Fibroblast of skin of back (primary cell): ENCODE measurements at places on chromosomes 5 and 9.

GRCh38 chr5:5331848-5332247 is 90.6 kb upstream of the ICE1 start:
- DNase-seq = no peak

DNA sequence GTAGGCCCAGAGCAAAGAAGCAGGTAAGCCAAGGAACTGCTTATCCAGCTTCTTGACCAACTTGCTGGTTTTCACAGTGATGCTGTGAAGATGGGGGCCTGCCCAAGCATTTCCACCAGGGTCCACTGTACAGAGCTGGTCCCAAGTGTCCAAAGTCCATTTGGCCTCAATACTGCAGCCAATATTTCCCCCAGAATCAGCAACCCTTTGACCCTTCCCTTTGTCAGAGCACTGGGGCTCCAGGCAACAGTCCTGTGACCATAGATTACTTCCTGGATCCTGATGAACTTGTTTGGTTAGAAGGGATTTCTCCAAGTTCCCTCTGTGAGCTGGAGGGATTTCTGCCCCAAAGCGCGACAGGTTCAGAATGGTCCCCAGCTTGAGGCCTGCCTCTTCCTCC is 26.3 kb downstream of the FAXDC2 start:
- DNase-seq = no peak

DNA sequence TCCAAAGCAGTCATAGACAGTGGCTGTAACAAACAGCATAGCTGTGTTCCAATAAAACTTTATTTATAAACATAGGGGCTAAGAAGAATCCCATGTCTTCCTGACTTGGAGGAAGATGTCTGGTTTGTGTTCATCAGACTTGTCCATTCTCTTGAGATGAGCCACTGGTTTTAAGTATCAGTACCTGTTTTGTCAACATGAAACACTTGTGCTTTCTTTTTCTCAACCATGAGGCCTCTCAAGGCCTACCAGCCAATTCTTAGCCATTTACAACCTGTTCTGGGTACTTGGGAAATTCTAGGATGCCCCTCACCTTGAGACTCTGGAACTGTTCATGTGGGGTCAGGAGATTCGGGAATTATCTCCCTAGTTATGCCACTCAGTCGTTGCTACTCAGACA is 154.3 kb upstream of the PPP1R2B start:
- no peak for DNase-seq

DNA sequence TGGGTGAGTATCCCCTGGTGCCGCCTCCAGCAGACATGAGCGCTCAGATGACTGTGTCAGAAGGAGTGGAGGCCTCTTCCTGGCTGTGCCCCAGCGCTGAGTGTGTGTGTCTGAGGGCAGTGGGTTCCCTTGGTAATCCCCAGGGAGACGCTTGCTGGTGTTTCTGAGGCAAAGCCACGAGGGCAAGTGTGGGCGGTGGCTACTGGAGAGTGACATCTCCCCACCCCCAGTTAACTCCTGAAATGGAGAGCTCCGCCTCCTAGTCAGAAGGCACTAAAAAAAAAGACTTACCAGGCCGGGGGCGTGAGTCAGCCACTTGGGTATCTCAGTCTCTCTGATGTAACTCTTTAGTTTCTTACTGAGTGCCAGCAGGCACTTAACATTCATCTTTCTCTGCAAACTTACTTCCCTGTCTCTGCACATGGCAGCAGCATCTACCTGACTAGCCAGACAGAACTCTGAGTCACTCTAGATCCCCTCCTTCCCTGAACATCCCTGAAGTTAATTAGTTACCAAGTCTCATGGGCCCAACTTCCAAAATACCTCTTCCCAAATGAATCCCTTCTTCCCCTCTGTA is 19.3 kb downstream of the ORM2 start:
- DNase-seq = peak; percentile 99

DNA sequence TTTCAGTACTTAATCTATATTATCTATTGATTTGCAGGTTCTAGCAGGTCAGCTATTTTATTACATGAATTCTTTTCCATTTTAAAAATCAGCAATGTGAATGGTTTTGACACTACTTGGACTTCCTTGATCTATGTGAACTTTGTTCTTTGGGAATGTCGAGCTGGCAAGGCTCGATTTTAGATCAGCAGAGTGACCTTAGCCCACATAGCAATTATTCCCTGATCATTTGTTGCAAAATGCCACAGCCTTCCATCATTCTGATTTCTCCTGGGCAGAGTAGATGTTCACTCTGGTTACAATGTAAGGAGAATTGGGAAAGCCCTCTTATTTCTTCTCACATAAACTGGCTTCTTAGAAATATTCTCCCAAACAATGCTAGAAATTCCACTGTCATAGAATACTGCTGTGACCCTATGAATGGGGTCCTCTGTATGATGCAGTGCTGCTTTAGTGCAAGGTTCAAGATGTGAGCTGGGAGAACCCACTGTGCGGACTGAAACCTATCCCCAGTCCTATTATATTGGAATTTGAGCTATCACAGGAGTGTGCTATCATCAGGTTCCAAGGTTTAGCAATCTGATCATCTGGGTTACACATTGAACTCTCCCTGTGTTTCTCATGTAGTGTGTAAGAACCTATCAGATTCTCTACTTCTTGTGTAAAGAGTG is 15.7 kb upstream of the GDA start:
- DNase-seq = no peak

GRCh38 chr5:28580616-28581015 is 1542.2 kb upstream of the CDH9 start:
- peak; percentile 91 for DNase-seq

- DNase-seq = no peak
Measured at GRCh38 chr9:120507936-120508510, 71.9 kb downstream of the CDK5RAP2 start.

GRCh38 chr9:69431203-69431602 is 106.2 kb downstream of the ENTREP1 start:
- no peak for DNase-seq

DNA sequence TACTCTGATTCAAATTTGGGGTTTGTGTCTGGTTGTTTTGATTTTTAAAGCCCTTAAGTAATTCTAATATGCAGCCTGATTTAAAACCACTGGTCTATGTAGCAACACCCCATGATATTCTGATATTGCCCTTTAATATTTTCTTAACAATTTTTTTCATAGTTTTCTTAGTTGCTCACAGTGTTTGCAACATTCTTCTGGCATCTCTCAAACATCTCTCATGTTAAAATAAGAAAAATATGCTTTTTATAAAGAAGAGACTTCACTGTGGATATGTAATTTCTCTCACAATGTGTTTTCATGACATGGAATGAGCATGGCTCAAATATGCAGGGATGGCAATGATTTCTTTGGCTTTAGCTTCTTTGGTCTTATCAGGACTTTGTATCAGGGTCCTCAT is 183.7 kb downstream of the TAF11L14 start:
- peak; percentile 85 for DNase-seq

- no peak for DNase-seq
Measured at GRCh38 chr9:82989929-82990328, 73.0 kb downstream of the RASEF start.

- no peak for DNase-seq
Measured at GRCh38 chr9:92158097-92158601, 42.9 kb upstream of the SPTLC1 start.

DNA sequence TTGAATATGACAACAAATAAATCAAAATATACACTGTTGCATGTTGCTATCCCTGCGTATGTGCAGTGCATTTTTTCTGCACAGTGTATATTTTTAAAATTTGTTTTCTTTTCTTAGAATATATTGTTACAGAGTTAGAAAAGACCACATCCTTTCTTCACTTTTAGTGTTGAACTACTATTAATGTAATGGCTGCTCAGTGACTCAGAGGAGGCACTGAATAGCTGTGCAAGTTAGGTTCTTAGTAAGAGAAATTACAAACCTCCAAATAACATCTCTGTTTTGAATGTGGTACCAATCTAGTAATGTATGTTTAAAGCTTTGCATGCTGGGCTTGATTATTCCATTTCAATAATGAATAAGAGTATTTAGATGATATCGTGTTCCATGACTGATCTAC is 208.9 kb upstream of the PRR16 start:
- DNase-seq = peak; percentile 9

DNA sequence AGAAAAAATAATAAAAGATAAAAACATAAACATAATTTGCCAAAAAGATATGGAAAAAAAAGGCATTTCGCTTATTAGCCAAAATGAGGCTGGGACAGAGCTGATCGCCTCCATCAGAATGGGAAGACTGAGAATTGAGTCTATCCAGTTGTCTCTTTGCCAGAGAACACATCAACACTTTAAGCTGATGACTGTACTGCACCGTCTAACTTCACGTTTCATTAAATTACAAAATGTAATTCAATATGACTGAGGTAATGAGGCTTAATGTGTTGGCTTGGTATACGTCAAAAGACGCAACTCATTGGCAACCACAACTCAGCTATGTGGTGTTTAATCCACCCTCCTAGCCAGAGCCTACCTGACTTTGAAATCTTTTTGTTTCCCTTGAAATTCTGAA is 462.7 kb upstream of the CD180 start:
- DNase-seq = no peak

DNA sequence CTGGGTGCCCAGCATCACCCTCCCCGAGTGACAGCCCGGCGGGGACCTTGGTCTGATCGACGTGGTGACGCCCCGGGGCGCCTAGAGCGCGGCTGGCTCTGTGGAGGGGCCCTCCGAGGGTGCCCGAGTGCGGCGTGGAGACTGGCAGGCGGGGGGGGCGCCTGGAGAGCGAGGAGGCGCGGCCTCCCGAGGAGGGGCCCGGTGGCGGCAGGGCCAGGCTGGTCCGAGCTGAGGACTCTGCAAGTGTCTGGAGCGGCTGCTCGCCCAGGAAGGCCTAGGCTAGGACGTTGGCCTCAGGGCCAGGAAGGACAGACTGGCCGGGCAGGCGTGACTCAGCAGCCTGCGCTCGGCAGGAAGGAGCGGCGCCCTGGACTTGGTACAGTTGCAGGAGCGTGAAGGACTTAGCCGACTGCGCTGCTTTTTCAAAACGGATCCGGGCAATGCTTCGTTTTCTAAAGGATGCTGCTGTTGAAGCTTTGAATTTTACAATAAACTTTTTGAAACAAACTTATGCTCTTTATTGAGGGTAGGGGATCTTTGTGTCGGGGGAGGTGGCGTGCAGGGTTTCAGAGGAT is 1.3 kb downstream of the GADD45G start:
- DNase-seq = peak; percentile 53

- DNase-seq = no peak
Measured at GRCh38 chr9:137298401-137299202, 3.5 kb downstream of the NRARP start.

DNA sequence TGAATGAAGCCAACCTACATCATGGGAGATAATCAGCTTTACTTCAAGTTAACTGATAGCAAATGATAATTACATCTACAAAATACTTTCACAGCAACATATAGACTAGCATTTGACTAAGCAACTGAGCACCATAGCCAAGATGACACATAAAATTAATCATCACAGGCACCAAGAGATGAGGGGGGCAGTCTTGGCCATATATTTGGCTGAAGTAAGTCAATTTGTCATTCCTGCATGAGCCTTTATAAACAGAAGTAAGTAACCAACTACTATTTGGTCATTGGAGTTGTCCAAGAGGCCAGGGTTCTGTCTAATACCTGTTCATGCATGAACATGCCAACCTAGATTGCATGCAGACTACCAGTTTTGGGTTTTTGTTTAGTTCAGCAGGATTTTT is 53.6 kb downstream of the PDCD1LG2 start:
- DNase-seq = peak; percentile 46

GRCh38 chr5:94130077-94130476 is 388.7 kb upstream of the POU5F2 start:
- DNase-seq = no peak

DNA sequence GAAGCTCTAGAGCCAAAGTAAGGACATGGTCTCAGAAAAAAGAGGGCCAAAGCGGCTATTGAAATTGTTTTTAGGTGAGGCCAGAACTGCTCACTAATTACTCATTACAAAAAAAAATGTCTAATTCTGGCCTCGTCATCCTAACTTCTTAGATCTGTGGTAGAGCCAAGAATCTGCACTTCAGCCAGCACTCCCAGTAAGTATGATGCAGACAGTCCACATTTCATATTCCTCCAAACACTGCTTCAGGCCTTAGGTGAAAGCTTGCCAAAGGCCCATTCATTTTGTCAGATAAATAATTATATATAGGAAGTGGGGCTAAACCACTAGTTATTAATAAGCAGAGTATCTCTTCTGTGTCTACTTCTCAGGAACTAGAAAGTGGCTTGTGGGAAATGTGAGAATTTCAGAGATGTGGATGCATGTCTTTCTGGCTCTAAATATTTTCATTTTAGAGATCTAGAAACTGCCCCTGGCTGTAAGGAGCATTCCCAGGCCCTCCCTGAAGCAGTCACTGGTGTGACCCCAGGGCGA is 554.0 kb downstream of the TLE4 start:
- DNase-seq = no peak

DNA sequence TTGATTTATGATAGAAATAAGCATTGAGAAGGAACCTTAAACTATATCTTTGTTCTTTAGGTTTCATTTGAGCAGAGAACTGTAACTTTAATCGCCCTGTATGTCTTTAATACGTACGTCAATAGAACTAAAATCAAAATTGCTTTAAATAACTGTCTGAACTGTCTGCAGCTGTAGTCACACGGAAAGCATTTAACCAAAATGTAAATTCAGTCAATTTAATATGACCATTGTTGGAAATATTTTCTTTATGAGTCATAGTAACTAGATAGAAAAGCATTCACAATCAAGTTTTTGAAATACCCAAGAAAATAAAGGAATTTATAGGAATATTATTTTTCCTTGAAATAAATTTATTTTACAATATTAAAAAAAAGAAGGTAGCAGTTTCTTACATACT is 157.1 kb upstream of the CDH6 start:
- peak; percentile 81 for DNase-seq

- peak; percentile 26 for DNase-seq
Measured at GRCh38 chr5:42984307-42984706, 55.8 kb downstream of the ANXA2R start.

DNA sequence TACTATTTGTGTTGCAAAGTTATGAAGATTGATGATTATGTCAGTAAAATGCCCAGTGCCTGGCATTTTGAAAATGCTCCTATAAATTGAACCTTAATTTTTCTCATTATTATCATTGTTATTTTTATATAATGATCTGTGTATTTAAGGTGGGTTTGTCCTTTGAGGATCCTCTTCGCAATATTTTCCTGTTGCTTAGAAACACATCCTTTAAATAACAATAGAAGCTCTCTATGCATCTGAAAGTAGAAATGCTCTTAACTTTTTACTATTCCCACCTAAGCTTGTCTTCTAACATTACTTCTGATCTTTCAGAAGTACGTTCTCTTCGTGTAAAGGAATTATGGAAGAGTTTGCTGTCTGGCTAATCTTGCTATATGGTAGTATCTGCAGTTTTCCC is 214.7 kb upstream of the TLX3 start:
- no peak for DNase-seq

GRCh38 chr5:133840168-133840567 is 128.3 kb downstream of the C5orf15 start:
- DNase-seq = no peak

DNA sequence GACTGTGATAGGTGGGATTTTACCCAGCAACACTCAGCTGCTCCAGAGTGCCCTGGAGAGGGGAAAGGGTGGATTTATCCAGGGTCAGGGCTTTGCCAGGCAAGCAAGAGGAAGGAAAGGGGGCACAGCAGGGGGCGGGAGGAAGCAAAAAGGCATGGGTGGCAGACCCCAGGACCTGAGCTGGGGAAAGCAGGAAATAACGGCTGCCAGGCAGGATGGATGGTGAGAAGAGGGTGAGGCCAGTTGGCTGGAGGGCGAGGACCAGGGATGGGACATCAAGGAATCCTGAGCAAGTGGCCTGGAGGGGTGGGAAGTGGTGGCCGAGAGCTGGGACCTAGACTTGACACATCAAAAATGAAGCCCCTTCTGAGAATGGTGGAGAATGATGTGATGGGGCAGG is 64.2 kb downstream of the DUSP1 start:
- DNase-seq = no peak

- no peak for DNase-seq
Measured at GRCh38 chr5:4837489-4838058, 302.6 kb upstream of the ADAMTS16 start.

- DNase-seq = peak; percentile 42
Measured at GRCh38 chr9:34332076-34332964, 3.0 kb downstream of the NUDT2 start.
